Articular chondrocyte of knee joint (primary cell): ENCODE measurements at places on chromosomes 6 and 20. TPM values are rescaled to one million over a fixed set of nuclear protein-coding genes. Genes with fewer than 3 reads are reported as not detected.

OR12D3 gene
- total RNA-seq, result not detected in 2 replicates

BEND6 gene
- total RNA-seq, result 27.1 and 33.3 TPM in 2 replicates

SNRPB2 gene
- 62.7 and 63.8 TPM in 2 replicates for total RNA-seq

SLC35F1 gene
- total RNA-seq, result under 0.01 TPM in 1 of 2 replicates, not detected in the other

TCP11 gene
- total RNA-seq, result 0.11 and 0.26 TPM in 2 replicates

LRRC73 gene
- 0.32 and 0.39 TPM in 2 replicates for total RNA-seq

ULBP3 gene
- 20.3 and 21.7 TPM in 2 replicates for total RNA-seq
